Pulmonary artery endothelial cell (primary cell): ENCODE measurements at places on chromosomes 7 and 10. TPM values are rescaled to one million over a fixed set of nuclear protein-coding genes. Genes with fewer than 3 reads are reported as not detected.

GRCh38 chr7:45890902-45891461, 2.7 kb downstream of the IGFBP1 start:
- no peak for DNase-seq

- no peak for DNase-seq
Observed at GRCh38 chr10:117942226-117942625, 104.5 kb downstream of the RAB11FIP2 start.

DNA sequence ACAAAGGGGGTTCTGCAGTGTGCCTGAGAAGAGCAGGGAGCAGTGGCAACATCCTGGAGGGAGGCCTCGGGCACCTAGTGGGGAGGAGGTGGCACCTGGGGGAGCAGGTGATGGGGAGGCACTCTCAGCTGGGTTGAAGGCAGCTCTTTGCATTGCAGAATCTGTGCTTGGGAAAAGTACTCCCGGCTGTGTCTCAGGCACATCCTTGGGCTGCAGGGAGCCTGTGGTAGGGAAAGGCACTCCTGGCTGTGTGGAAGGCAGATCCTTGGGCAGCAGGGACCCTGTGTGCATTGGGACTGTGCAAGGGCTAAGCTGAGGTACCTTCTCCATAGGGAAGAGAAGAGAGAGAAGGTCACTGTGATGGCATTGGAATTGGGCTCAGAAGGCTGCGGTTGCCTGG, 52.8 kb upstream of the ANTXRL start:
- no peak for DNase-seq

- DNase-seq: no peak
Observed at GRCh38 chr7:134567368-134567767, 18.5 kb downstream of the AKR1B15 start.

GRCh38 chr7:121480058-121480457, 84.0 kb upstream of the FAM3C start:
- DNase-seq: no peak

- DNase-seq: no peak
Observed at GRCh38 chr10:2949221-2949947, 118.0 kb upstream of the PFKP start.

GRID1 gene
- not detected in 2 replicates for total RNA-seq

GRCh38 chr10:114401195-114401791, 3.0 kb downstream of the AFAP1L2 start:
- no peak for DNase-seq
